ENCODE measurements at places on chromosomes 2 and 18.

DNA sequence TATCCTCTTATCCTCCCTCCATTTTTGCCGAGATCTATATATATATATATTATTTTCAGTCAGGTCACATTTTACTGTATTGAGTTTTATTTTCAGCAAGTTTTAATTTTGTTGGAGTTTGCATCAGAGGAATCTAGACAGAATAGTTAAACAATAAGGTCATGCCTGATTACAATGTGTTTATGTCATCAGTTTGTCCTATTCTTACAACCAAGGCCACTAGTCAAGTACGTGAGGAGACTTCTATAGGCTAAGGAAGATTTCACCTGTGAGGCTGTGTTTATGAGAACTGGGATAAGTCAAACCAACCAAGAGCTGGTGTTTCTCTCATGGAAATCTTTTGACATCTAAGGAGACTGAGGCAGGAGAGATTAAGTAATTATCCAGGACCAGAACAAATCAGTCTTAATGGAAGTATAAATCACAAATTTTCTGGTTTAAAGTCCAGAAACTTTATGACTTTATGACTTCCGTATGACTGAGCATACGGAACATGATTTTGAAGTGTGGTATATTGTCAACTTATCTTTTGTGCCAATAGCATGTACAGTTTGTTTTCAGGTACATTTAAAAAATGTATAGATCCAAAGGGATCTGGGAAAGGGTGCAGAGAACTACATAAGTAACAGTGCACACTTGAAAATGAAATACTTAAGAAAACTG is 100.0 kb upstream of the DTNA start:
- DNase-seq, result no peak

DNA sequence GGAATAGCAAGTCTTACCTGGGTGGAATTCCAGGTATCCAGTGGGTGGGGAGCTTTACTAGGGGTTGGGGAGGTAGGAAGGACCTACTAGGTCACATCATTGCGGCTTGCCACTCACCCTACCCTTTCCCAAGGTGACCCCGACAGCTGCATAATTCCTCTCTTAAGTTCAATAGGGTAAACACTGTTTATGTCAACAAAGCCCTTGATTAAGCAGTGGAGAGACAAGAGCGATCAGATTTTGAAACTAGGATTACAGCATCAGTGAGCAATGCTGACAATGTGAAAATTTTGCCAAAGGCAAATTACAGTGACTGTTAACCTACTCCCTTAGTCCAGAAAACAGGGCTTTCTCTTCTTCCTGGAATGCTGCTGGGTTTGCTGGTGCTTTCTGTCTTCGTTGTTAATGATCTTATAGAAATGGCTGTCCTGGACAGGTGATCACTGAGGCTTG is 14.5 kb downstream of the SLC19A3 start:
- DNase-seq, result no peak

DNA sequence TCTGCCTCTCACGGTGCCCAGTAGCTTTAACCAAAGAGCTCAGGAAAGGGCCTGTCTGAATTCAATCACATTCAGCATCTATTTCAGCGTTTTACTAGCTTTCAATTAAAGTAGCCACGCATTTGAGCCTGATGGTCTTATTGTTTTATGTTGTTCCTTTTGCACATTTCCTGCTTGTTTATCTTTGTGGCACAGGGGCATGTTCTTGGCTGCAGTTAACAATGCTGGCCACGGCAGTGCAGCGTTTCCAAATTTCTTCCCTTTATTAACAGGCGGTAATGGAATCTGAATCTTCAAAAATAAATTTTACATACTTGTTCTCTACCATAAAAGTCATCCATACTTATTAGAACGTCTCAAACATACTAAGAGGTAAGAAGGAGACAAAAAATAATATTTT is 46.2 kb downstream of the HPCAL1 start:
- no peak for DNase-seq

DNA sequence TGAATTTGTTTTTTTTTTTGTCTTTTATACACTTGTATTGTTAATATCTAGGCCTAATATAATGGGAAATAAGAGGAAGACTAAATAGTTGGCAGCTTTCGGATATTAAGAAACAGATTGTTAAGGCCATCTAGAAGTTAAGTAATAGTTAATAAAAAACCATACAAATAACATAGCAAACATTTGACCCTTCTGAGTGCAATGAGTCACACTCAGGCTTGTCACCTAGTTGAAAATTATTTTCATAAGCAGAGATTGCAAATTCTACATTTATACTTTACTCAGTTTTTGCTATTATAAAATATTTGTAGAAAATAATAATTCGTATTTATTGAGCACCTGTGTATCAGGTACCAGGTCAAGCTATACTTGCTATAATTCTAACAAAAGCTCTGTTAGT is 2.4 kb downstream of the NUP35 start:
- DNase-seq, result no peak

GRCh38 chr2:130728007-130728454 is 839 bp upstream of the GPR148 start:
- DNase-seq, result peak; percentile 43

GRCh38 chr2:71938108-71938507 is 209.6 kb downstream of the CYP26B1 start:
- no peak for DNase-seq

GRCh38 chr2:239625156-239625845 is 224.5 kb upstream of the HDAC4 start:
- DNase-seq, result no peak

GRCh38 chr18:59267503-59268126 is 5.6 kb downstream of the RAX start:
- no peak for DNase-seq

- no peak for DNase-seq
These were observed 52.5 kb downstream of the CDCA7 start for GRCh38 chr2:173407176-173407575.

GRCh38 chr2:101815739-101816391 is 118.4 kb downstream of the MAP4K4 start:
- DNase-seq, result no peak

- no peak for DNase-seq
These were observed 66.9 kb upstream of the CAVIN2 start for GRCh38 chr2:191913796-191914195.

GRCh38 chr2:1976112-1976511 is 231.8 kb upstream of the PXDN start:
- no peak for DNase-seq

GRCh38 chr18:53219853-53220252 is 879.9 kb downstream of the DCC start:
- DNase-seq, result no peak

DNA sequence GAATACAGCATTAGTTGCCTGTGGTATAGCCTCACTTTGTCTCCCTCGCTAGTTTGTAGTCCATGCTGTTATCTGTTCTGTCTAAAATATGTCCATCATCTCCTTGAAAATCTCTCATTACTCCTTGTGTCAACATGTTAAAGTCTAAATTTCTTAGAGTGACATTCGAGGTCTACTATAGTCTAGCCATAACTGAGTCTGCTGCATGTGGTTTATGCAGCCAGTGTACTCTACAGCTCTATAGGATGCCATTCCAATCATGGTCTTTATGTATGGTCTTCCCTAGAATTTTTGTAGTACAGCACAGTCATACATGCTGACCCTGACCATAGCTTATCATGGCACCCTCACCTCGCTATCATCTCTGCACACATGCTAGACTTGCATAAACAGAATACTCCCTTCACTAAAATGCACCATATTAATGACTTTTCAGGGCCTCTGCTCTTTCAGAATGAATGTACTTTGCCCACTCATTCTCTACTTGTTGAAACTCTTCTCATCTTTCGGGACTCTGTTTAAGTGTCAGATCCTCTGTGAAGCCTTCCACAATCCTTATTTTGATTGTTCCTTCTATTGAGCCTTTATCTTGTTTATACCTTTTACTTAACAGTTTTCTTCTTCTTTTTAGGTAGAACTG is 12.8 kb downstream of the TANK start:
- DNase-seq, result no peak
